ENCODE measurements at places on chromosomes 13 and 19.

DNA sequence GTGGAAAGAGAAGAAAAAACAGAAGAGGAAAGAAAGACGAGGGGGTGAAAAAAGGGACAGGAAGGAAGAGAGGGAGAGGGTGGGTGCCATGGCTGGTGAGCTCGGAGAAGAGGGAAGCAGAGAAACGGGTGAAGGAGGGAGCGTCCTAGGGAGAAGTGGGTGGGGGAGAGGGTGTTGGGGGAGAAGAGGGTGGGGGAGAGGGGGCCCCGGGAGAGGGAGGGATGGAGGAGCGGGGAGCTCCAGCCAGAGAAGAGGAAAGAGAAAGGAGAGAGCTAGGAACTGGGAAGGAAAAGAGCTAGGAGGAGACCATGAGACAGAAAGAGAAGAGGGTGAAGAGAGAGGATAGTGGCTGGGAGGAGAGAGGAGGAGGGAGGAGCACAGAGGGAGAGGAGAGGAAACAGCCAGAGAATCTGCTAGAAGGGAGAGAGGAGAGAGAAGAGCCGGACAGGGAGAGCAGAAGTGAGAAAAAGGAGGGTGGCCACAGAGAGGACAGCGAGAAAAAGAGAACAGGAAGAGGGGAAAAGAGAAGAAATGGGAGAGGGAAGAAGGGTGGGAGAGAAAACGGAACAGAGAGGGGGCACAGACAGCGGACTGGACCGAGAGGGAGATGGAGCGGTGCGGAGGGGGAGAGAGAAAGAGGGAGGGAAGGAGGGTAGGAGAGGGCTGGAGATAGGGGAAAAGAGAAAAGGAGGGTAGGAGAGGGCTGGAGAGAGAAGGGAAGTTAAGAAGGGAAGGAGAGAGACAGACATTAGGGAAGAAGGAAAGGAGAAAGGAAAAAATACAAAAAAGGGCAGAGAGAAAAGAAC, 11.9 kb upstream of the GARIN5A start:
- DNase-seq: no peak

DNA sequence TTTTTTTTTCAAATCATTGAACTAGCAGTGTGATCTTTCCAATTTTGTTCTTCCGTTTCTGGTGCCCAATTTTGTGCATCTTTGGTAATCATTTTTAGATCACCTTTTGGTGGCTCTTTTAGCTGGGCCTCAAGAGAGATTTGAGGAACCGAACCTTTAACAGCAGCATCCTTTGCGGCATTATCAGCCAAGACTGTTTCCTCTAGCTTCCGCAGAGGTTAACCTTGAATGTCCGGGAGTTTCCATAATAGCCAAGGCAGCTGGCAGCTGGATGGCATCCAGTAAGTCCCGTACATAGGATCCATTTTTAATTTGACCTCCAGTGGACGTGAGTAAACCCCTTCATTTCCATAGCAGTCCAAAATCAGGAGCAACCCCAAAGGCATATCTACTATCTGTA, 9.6 kb downstream of the IRGC start:
- DNase-seq: no peak

- no peak for DNase-seq
Observed at GRCh38 chr13:110285991-110286832, 20.7 kb downstream of the COL4A1 start.

- no peak for DNase-seq
Observed at GRCh38 chr19:49564616-49565045, 15.7 kb downstream of the NOSIP start.

DNA sequence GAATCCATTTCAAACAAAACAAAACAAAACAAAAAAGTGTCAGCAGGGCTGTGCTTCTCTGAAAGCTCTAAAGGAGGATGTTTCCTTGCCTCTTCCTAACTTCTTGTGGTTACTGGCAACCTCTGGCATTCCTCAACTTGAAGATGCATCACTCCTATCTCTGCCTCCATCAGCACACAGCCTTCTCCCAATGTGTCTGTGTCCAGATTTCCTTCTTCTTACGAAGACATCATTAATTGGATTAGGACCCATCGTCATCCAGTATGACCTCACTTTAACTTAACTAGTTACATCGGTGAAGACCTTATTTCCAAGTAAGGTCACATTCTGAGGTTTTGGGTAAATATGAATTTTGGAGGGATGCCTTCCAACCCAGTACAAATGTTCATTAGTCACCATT, 33.8 kb upstream of the GTF2F2 start:
- no peak for DNase-seq

DNA sequence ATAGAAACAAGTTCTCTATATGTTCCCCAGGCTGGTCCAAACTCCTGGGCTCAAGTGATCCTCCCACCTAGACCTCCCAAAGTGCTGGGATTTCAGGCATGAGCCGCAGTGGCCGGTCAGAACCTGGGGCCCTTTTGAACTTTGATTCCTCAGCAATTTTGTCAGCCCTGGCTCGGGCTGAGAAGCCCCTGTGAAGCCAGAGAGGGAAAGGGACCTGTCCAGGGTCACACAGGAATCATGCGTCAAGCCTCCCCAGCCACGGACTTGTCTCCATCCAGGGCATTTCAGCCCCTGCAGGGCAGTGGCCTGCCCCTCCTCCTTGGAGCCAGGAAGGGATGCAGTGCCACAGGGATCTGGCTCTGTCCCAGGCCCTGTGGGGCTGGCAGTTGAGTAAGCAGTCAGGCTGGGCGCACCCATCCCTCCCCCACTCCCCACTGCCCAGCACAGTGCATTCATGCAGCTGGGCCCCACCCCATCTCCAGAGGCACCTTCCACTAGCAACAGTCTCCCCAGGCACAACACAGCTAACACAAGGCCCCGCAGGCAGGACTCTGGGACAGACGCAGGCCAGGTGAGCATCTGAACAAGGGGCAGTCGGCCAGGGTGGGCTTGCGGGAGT, at the start of gene CAPS:
CAPS (plus strand) TSS at position 516 of the 619 bp plus-strand sequence. CDS start 153 bp downstream, outside the sequence.
- DNase-seq: no peak

- DNase-seq: no peak
Observed at GRCh38 chr19:39826311-39826945, 7.5 kb downstream of the DYRK1B start.

GRCh38 chr19:18655173-18655844, 18.5 kb downstream of the KLHL26 start:
- no peak for DNase-seq

- DNase-seq: peak; percentile 56
Observed at GRCh38 chr19:3443840-3444694, 36.3 kb downstream of the SMIM24 start.
